ENCODE measurements at places on chromosomes 1 and 21.

GRCh38 chr1:178941849-178942248 lies 71.0 kb upstream of the ANGPTL1 start:
- DNase-seq: no peak

- no peak for DNase-seq
These were observed 248.9 kb upstream of the HOOK1 start for GRCh38 chr1:59565611-59566410.

DNA sequence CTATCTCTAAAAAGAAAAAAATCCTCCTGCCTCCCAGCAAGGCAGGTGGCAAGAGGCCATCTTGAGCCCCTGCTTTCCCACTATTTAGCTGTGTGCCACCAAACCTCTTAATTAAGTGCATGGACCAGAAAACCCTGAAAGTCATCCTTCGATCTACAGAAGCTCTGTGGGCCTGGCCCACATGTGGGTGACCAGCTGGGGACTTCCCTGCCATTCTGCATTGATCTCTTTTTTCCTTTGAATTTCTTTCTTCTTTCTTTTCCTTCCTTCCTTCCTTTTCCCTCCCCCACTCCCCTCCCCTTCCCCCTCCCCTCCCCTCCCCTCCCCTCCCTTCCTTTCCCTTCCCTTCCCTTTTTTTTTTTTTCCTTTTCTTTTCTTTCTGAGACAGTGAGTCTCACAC lies 38.0 kb downstream of the KIF21B start:
- DNase-seq: no peak

DNA sequence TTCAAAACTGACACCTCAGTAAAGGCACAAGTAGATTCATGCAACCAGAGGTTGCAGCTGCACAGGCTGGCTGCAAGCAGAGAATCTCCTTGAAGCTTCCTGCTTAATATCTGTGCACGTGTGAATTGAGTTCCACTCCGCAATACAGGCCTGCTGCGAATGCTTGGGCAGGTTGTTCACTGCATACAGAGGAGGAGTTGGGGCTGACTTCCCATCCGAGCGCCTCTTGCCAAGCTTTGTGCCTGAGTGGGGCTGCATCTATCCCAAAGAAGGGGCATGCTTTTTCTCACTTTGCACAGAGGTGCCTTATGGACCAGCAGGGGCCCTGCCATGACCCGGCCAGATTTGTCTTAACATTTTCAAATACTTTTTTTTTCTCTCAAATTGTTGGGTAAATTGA lies 17.9 kb upstream of the PADI1 start:
- no peak for DNase-seq

GRCh38 chr1:116574581-116575291 lies 3.9 kb upstream of the CD58 start:
- DNase-seq: no peak

DNA sequence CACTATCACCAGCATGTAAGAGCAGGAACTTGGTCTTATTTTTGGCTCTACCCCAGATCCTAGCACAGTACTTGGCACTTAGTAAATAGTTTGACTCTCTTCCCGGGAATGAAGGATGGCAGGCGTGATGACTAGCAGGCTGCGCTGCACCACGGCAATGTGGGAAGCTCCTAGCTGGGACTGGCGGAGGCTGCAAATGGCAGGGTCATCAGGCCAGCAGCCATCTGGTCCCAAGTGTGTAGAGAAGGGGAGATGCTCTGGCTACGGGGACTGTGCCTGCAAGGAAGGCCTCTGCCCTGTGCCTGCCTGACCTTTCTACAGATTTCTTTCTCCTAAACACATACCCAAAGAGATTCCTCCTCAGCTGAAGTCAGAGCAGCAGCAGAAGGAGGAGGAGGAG lies 95.0 kb downstream of the KCND3 start:
- DNase-seq: no peak
